ENCODE measurements at places on chromosomes 4 and X.

- no peak for DNase-seq
These were observed 108.6 kb downstream of the PPP3CA start for GRCh38 chr4:101238706-101239105.

DNA sequence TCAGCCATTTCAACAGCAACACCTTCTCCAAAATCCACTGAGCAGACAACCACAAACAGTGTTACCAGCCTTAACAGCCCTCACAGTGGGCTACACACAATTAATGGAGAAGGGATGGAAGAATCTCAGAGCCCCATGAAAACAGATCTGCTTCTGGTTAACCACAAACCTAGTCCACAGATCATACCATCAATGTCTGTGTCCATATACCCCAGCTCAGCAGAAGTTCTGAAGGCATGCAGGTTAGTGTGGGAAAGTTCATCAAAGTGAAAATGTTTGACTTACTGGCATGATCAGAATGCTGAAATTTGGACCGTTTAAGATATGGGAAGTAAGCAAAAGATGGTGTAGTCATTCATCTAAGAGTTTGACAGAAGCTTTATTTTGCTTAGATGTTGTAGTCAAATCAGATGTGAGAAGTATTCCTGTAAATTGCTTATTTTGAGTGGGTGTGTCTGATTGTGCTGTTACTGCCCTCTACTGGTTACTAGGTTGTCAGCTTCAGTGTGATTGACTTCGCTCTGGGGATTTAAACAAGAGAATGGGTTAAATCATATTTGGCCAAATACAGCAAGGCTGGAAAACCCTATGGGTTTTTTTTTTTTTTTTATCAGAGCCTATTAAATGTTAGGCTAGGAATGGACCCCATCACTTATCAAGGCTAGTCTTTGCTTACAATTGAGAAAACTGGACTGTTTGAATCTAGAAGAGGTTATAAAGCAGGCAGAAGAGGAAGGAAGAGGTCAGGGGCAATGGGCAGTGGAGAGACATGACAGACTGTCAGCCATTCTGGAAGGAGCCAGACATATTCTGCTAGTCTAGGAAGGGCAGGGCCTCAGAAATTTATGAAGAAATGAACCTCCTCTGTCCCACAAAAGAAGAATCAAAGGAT lies 130.3 kb downstream of the DIPK2B start:
- DNase-seq, result peak; percentile 2

GRCh38 chr4:186019269-186019668 lies 49.7 kb upstream of the TLR3 start:
- DNase-seq, result no peak

DNA sequence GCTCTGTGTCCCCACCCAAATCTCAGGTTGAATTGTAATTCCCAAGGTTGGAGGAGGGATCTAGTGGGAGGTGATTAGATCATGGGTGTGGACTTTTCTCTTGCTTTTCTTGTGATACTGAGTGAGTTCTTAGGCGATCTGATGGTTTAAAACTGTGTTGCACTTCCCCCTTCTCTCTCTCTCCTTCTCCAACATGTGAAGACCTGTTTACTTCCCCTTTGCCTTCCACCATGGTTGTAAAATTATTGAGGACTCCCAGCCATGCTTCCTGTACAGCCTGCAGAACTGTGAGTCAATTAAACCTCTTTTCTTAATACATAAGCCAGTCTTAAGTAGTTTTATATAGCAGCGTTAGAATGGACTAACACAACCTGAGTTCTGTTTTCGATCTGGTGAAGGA lies 738.2 kb downstream of the ARAP2 start:
- no peak for DNase-seq

- DNase-seq, result no peak
These were observed 312.4 kb downstream of the DHRSX start for GRCh38 chrX:2188330-2188792.

DNA sequence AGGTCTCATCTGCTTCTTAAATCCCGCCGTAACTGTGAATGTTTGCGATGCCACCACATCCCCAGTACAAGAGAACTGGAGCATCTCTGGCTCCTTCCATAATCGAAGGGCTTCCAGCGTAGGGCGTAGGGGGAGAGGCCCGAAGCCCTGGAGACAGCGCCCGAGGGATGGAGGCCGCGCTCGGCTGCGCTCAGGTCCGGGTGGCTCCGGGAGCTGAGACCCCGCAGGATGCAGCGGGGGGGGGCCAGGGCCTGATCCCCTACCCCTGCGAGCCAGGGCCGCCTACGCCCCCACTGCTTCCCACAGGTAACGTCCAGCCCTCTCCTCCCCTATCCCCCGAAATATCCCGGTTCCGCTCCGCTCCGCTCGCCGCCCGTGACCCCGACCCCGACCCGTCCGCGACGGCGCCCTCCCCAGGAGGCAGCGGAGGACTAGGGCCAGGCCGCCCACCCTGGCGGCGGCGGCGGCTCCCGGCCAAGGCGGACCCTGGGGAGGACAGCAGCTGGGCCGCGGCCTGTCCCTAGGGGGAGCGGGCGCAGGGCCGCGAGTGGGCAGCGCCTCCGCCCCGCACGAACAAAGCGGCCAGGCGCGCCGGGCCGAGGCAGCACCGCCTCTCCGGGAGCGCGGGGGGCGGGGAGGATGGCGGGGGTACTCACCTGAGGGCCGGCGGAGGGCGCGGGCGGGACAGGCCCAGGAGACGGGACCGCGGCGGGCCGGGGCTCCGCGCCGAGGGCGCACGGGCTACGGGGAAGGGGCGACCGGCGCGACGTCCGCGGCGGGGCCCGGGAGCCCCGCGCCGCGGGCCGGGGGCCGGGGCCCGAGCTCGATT lies 723 bp downstream of the WDFY3 start:
- peak; percentile 5 for DNase-seq

DNA sequence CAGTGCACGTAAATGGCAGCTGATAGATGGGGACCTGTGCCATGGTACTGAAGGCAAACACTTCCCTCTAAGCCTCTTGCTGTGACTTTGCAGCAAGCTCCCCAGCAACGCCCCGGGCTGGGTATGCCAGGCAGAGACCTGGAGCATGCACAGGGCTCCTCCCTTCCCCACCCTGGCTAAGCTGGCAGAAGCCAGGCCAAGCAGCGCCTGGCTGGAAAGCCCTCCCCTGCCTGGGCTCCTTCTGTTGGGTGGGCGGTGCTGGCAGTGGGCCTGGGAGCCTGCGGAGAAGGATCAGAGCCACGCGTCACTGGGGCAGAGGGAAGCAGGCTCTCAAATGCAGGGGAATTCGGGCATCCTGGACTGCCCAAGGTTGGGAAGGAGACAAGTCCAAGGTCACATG lies 3.6 kb downstream of the ATP2B3 start:
- DNase-seq, result no peak

DNA sequence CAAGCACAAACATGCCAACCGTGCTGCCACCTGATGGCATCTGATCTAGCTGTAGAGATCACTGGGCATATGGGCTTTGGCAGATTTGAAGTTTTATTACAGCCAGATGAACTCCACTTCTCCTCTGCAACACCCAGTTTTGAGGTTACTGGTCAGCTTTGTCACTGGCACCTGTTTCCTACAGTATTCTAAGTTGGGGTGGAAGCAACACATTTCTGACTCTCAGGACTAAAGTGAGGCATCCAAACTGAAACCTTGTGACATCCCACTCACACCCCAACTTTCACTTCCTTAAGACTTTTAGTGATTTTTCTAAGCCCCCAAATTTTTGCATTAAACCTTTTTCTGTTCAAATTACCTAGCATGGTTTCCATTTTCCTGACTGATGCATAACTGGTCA lies 115.1 kb upstream of the PCDH18 start:
- DNase-seq, result no peak

- no peak for DNase-seq
These were observed 48.6 kb upstream of the RASSF6 start for GRCh38 chr4:73668782-73669201.

DNA sequence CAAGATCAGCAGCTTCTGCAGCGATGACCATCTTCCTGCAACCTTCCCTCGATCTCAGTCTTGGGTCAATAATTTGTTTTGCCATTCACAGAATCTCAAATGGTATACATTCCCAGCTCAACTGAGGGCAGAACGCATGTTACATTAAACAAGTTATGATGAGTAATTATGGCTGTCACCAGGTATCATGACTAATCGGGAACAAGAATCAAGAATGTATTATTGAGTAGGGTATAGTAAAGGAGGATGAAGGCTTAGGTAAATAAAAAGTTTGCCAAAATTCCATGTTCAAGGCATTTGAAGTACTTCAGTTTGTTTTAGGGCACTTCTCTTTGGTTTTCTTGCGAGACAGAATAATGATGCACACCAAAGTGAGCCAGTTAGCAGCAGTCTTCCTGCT lies 194.1 kb downstream of the SH2D1A start:
- DNase-seq, result no peak

GRCh38 chr4:140046016-140046415 lies 108.0 kb downstream of the MAML3 start:
- no peak for DNase-seq

GRCh38 chr4:43089730-43090129 lies 197.2 kb downstream of the GRXCR1 start:
- DNase-seq, result no peak

DNA sequence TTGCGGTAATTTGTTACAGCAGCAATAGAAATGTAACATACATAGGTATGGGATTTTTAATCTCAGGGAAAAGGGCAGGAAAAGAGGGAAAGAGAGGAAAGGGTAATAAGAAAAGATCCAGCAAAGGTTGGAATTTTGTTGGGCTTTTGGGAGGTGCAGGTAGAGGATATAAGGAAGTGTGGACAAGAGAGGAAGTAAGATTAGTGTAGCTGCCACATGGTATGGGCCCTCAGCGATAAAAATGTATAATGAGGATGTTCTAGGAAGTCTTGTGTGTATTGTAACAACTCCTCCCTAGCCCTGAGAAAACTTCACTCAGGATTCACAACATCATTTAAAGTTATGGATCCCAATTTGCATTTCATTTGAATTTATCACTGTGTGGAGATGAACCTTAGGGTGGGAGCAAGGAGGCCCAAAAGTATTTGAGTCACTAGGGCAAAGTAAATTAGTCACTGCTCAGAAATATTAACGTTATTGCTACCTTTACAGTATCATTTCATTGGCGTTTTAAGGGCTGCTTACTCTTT lies 2.8 kb upstream of the IL21 start:
- no peak for DNase-seq

DNA sequence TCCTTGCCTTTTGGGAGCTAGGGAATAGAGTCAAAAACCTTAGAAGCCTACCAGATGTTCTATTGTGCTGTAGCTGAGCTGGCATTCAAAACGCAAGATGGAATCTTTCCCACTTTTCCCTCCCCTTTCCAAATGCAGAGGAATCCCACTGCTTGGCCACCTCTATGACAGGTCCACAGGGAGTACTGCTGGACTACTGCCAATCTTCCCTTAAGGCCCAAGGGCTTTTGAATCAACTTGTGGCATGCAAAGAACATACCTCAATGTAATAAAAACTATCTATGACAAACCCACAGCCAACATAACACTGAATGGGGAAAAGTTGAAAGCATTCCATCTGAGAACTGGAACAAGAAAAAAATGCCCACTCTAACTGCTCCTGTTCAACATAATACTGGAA lies 139.2 kb upstream of the AGTR2 start:
- DNase-seq, result no peak

- DNase-seq, result no peak
These were observed 29.8 kb upstream of the SLC7A3 start for GRCh38 chrX:70960730-70961129.

GRCh38 chrX:103480526-103480925 lies 38.8 kb downstream of the RAB40A start:
- no peak for DNase-seq

DNA sequence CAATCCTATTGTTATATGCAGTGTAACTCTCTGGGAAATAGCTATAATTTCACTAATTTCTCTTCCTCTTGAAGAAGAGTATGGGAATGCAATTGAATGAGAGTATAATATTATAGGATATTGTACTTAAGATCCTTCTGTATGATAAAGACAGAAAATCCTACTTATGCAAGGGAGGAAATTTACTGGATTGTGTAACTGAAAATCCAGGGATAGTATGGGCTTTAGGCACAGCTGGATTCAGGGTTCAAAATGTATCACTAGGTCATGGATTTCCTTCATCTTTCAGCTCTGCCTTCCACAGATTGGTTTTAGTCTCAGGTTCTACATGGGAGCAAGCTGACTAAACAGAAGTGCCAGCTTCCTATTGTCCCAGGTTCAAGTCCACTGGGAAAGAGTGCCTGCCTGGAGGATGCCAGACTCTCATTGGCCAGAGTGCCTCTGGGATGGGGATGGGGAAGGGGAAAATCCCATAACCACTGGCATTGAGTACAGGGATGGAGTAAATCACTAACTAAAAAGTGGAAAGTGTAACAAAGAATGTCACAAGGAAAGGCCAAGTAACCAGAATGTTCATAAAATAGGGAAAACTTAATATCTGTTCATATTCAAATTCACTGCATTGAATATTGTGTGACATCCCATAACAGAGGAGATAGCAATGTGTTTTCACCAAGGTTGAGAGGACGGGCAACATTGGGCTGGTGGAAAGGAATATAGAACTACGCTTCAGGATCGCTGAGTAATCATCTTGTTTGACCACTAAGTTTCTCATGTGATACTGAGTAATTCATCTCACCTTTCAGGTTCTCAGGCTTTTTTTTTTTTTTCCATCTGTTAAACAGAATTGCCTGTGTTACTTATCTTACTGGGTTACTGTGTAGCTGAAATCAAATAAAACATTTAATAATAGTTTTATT lies 75.7 kb downstream of the ANXA3 start:
- DNase-seq, result no peak

GRCh38 chrX:20252381-20253231 lies 14.1 kb downstream of the RPS6KA3 start:
- DNase-seq, result peak; percentile 43

- no peak for DNase-seq
These were observed 58.2 kb upstream of the DKK2 start for GRCh38 chr4:107094332-107094731.

DNA sequence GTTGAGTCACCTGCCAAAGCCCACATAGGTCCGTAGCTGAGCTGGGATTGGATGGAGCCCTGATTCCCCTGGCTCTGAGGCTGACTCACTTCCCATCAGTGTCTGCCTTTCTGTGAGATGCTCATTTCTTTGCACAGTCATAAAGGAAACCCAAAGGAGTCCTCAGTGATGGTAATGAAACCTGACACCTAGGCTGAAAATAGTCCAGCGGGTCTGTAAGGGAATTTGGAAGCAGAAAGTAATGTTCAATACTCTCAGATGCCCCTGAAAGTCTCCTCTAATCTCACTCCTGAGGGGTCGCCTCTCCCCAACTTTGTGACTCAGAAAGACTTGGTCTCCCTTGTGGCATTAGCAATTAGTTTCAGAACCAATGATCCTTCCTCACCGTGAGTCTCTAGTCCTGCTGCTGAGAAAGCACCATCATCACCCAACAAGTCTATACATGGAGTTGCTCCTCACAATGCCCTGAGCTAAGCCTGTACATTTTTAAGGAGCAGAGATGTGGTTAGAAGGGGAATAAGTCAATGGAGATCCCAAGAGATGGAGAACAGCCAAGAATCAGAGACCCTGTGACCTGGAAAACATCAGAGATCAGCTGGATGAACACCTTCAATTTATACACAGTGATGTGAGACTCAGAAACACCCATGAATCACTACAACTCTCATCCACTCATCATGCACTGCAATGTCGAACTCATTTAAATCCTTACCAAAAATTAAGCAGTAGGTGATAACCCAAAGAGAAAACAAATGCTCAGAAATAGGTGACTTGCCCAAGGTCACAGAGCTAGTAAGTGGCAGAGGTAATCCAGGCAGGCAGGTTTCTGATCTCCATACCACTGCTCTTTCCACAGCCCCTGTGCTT lies 219.0 kb upstream of the CPEB2 start:
- no peak for DNase-seq

- no peak for DNase-seq
These were observed 230.8 kb downstream of the SHOX start for GRCh38 chrX:861340-861890.
